Coronary artery (tissue), 2 donors: ENCODE measurements at places on chromosomes 5 and 9.

GRCh38 chr5:139164020-139164419 is 34.1 kb downstream of the SIL1 start:
- DNase-seq = no peak

DNA sequence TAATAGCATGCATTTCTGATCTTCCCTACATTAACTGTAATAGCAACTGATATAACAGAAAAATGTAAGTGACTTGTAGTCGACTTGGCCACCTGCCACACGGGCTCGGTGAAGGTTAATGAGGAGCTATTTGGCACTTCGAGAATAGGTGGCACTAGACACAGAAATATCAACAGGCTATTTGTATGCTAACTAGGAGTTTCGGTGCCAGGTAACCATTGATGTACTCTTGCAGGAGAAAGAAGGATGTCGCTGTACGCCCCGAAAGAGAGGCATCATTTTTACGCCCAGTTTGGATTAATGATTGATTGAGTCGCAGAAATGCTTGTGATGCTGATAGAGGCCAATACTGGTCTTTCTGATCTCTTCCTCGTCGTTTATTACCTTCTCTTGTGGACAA is 516 bp upstream of the DMRT2 start:
- DNase-seq = no peak

GRCh38 chr9:36341936-36342577 is 58.0 kb downstream of the RNF38 start:
- no peak for DNase-seq

- no peak for DNase-seq
Observed at GRCh38 chr9:131379056-131379455, 14.8 kb upstream of the PRRC2B start.

- no peak for DNase-seq
Observed at GRCh38 chr9:130260816-130261765, 4.5 kb upstream of the HMCN2 start.

GRCh38 chr5:51484326-51484725 is 101.1 kb downstream of the ISL1 start:
- no peak for DNase-seq
